T-cell (primary cell): ENCODE measurements at places on chromosomes 16 and 17. TPM values are rescaled to one million over a fixed set of nuclear protein-coding genes. Genes with fewer than 3 reads are reported as not detected.
A peak's percentile ranks its signal among the peaks of the same experiment; 100 is the strongest.

Gene KRTAP9-2
- total RNA-seq = not detected

Gene SALL1
- not detected for total RNA-seq

GRCh38 chr17:77209330-77209748 lies 68.6 kb downstream of the SEC14L1 start:
- H3K27ac ChIP-seq = no peak overlapping the region
- H3K36me3 ChIP-seq = peaks cover 37% of the 10 kb centered on the region
- no peaks in the 10 kb centered on the region for H3K4me1 ChIP-seq
- H3K27me3 ChIP-seq = no peaks in the 10 kb centered on the region
- no peak overlapping the region for H3K4me3 ChIP-seq

Gene CAPNS2
- not detected for total RNA-seq

Gene KRTAP2-2
- not detected for total RNA-seq

GRCh38 chr17:35947156-35947585 lies 3.7 kb upstream of the LYZL6 start:
- H3K4me1 ChIP-seq = no peaks in the 10 kb centered on the region
- no peak overlapping the region for H3K4me3 ChIP-seq
- no peaks in the 10 kb centered on the region for H3K27me3 ChIP-seq

Gene RHBDF2
- total RNA-seq = 35.2 TPM

- H3K27ac ChIP-seq = no peak overlapping the region
- H3K36me3 ChIP-seq = no peaks in the 10 kb centered on the region
- H3K4me1 ChIP-seq = peaks cover 29% of the 10 kb centered on the region
- H3K27me3 ChIP-seq = no peaks in the 10 kb centered on the region
- no peak for DNase-seq
- H3K4me3 ChIP-seq = no peak overlapping the region
Observed at GRCh38 chr17:75361344-75361743, 44.1 kb downstream of the GRB2 start.

Gene GEMIN4
- total RNA-seq = 38.1 TPM

GRCh38 chr16:73050201-73051099 lies 2.5 kb upstream of the ZFHX3 start:
- H3K4me1 ChIP-seq = peaks cover 5% of the 10 kb centered on the region
- H3K4me3 ChIP-seq = no peak overlapping the region
- H3K36me3 ChIP-seq = no peaks in the 10 kb centered on the region
- H3K27me3 ChIP-seq = peaks cover 3% of the 10 kb centered on the region

Gene TERB1
- total RNA-seq = not detected

Gene KIFC3
- 3.8 TPM for total RNA-seq

DNA sequence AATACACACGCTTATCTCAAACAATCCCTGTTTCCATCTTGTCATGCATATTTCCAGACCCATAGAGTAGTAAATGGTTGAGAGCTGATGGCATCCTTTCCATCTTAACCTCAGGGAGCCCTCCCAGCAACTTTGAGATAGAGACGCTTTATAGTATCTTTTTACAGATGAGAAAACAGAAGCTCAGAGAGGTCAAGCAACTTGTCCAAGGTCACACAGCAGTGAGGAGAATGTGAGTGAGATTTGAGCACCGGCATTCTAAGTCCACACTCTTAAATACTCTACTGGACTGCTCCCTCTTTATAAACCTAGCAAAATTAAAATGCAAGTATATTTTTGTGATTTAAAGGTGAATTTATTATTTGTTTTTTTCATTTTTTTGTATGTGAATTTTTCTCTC lies 19.9 kb upstream of the KCNG4 start:
- no peak overlapping the region for H3K27ac ChIP-seq
- H3K4me1 ChIP-seq = no peaks in the 10 kb centered on the region
- no peaks in the 10 kb centered on the region for H3K36me3 ChIP-seq
- no peak for DNase-seq
- H3K4me3 ChIP-seq = no peak overlapping the region

GRCh38 chr16:84244728-84245127 lies 4.9 kb upstream of the KCNG4 start:
- no peak for DNase-seq
- H3K36me3 ChIP-seq = no peaks in the 10 kb centered on the region
- H3K4me3 ChIP-seq = no peak overlapping the region
- H3K4me1 ChIP-seq = no peaks in the 10 kb centered on the region
- H3K27ac ChIP-seq = no peak overlapping the region
- H3K27me3 ChIP-seq = peaks cover 2% of the 10 kb centered on the region

- no peak for DNase-seq
- no peak overlapping the region for H3K27ac ChIP-seq
- no peaks in the 10 kb centered on the region for H3K4me1 ChIP-seq
- H3K27me3 ChIP-seq = no peaks in the 10 kb centered on the region
- no peak overlapping the region for H3K4me3 ChIP-seq
Observed at GRCh38 chr16:52376676-52377280, 170.2 kb downstream of the TOX3 start.

DNA sequence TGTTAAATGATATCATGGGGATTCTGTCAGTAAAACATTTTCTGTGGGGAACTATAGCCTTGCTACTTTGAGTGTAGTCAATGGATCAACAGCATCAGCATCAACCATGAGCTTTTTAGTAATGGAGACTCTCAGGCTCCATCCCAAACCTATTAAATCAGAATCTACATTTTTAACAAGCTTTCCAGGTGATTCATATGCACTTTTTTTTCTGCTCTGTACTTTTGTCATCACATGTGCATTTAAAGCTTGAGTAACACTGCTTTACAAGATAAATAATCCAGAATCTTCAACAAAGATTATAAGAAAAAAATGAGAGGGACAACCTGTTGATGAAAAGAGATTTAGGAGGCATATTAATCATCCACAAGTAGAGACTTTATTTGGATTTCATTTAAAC lies 23.5 kb downstream of the NUP93 start:
- H3K27me3 ChIP-seq = no peaks in the 10 kb centered on the region
- no peaks in the 10 kb centered on the region for H3K4me1 ChIP-seq
- peaks cover 20% of the 10 kb centered on the region for H3K36me3 ChIP-seq
- H3K4me3 ChIP-seq = no peak overlapping the region
- DNase-seq = no peak
- no peak overlapping the region for H3K27ac ChIP-seq

DNA sequence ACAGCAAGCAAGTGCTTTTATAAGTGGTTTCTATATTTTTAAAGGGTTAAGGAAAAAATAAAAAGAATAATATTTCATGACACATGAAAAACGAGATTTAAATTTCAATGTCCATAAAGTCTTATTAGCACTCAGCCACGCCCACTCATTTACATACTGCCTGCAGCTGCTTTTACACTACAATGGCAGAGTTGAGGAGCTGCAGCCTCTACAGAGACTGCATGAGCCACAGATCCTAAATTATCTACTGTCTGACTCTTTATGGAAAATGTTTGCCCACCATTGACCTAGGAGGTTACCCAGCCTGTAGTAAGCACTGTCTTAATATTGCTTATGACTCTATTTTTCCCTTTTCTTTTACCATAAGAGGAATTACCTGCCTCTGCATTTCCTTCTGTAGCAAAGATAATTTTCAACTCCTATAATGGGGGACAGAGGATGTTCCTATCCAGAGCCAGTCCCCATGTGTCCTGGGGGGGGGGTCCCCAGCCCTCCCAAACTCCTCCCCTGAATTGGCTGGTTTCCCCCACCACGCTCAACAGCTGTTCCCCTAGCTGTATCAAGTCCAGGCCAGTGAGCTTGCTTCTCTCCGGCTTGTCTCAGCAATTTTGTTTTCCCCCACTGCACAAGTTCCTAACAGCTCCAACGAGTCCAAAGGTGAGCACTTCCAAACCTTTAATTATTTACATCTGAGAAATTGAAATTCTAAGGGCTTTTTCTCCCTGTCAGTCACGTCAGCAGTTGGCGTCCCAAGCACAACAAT lies 139.4 kb upstream of the ERCC4 start:
- no peaks in the 10 kb centered on the region for H3K4me1 ChIP-seq
- no peaks in the 10 kb centered on the region for H3K36me3 ChIP-seq
- no peak for DNase-seq

GRCh38 chr17:30495586-30495985 lies 18.4 kb downstream of the GOSR1 start:
- no peaks in the 10 kb centered on the region for H3K4me1 ChIP-seq
- H3K36me3 ChIP-seq = peaks cover 5% of the 10 kb centered on the region
- no peak for DNase-seq
- no peak overlapping the region for H3K4me3 ChIP-seq
- H3K27me3 ChIP-seq = no peaks in the 10 kb centered on the region
- H3K27ac ChIP-seq = no peak overlapping the region

- no peak overlapping the region for H3K4me3 ChIP-seq
- H3K36me3 ChIP-seq = no peaks in the 10 kb centered on the region
- no peaks in the 10 kb centered on the region for H3K27me3 ChIP-seq
- peaks cover 4% of the 10 kb centered on the region for H3K4me1 ChIP-seq
Observed at GRCh38 chr17:78844301-78845005, 3.8 kb upstream of the USP36 start.

DNA sequence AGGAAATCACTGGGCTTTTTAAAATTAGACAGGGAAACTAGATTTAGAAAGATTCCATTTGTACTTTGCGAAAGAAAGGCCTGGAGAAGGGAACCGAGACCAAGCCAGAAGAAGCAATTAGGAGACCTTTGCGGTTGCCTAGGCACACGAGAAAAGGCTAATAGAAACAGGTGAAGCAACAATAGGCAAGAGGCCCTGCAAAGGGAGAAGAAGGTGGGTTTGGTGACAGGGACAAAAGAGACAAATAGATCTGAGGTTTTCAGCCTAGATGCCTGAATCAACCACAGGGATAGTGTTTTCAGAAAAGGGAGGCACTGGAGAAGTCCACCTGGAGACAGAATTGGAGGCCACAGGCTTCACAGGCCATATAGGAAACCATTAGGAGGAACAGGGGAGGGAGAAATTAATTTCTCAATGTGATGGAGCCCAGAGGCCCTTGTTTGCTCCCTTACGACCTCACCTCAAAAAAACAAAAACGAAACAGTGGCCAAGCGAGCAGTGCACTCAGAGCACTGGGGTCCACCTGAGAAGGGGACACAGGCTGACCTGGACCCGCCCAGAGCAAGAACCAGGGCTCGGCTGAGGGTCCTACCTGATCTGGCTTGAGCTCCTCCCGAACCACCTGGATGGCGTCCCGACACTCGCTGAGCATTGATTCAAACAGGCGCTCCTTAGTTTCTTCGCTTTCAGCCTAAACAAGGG lies 22.3 kb downstream of the SRP68 start:
- DNase-seq = no peak
- peaks cover 21% of the 10 kb centered on the region for H3K36me3 ChIP-seq
- H3K27ac ChIP-seq = no peak overlapping the region
- H3K27me3 ChIP-seq = no peaks in the 10 kb centered on the region
- H3K4me3 ChIP-seq = no peak overlapping the region

DNA sequence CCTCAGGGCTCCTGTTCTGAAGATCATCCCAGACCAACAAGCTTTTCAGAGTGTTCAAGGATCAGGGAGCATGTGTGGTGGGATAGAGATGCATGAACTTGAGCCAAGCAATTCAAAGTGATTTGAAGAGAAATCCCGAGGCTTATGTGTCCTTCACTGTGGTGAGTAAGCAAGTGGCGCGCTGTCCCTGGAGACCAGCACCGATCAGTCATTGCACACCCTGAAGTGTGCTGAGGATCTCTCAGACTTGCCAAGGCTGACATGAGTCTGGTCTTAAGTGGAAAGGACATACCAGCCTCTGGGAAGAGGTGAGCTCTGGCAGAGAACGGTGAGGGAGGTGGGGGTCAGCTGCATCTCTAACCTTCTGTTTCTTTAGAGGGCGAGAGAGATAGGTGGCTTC lies 43.8 kb upstream of the CDH13 start:
- no peak for DNase-seq
- H3K27ac ChIP-seq = no peak overlapping the region
- no peaks in the 10 kb centered on the region for H3K27me3 ChIP-seq
- H3K36me3 ChIP-seq = no peaks in the 10 kb centered on the region
- no peaks in the 10 kb centered on the region for H3K4me1 ChIP-seq

GRCh38 chr17:21170809-21171208 lies 43.2 kb downstream of the TMEM11 start:
- no peaks in the 10 kb centered on the region for H3K4me1 ChIP-seq
- H3K4me3 ChIP-seq = no peak overlapping the region
- H3K27me3 ChIP-seq = no peaks in the 10 kb centered on the region
- peaks cover 11% of the 10 kb centered on the region for H3K36me3 ChIP-seq
- DNase-seq = no peak
- no peak overlapping the region for H3K27ac ChIP-seq

DNA sequence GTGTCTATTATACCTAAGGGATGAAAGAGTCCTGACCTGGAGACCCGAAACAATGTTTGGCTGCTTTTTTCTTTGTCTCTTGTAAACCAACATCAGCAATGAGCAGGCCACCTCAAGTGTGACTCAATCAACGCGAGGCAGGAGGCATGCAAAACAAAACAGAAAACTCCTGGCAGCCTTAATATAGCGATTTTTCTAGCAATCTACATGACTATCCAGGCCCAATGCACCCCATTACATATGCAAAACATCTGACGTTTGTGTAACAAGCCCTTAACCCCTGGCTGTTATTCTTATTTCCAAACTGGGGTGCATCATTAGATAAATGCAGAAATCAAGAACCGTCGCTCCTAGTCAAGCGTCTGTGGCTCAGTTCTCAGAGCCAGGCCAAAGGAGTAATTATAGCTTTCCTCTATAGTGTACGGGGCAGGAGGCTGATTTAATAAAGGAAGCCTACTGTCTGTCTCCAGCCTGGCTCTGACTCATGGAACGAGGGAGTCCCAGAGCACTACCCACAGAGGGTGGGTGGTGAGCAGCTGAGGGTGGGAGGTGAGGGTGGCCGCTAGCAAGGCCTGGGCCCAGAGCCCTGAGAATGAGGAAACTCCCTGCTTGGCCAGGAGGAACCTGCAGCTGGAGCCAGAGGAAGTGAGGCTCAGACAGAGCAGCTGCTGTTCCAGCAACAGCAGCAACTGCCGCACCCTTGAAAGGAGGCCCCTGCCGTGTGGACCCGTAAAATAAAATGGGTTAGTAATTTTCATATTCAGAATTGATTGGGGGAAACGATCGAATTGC lies 43.9 kb downstream of the CHD9 start:
- DNase-seq = peak; percentile 29
- no peaks in the 10 kb centered on the region for H3K36me3 ChIP-seq
- peak overlapping the region; percentile 46 for H3K4me3 ChIP-seq

GRCh38 chr16:53372992-53373871 lies 61.0 kb upstream of the RBL2 start:
- peak; percentile 73 for DNase-seq
- peak overlapping the region; percentile 54 for H3K4me3 ChIP-seq
- no peak overlapping the region for H3K27ac ChIP-seq

DNA sequence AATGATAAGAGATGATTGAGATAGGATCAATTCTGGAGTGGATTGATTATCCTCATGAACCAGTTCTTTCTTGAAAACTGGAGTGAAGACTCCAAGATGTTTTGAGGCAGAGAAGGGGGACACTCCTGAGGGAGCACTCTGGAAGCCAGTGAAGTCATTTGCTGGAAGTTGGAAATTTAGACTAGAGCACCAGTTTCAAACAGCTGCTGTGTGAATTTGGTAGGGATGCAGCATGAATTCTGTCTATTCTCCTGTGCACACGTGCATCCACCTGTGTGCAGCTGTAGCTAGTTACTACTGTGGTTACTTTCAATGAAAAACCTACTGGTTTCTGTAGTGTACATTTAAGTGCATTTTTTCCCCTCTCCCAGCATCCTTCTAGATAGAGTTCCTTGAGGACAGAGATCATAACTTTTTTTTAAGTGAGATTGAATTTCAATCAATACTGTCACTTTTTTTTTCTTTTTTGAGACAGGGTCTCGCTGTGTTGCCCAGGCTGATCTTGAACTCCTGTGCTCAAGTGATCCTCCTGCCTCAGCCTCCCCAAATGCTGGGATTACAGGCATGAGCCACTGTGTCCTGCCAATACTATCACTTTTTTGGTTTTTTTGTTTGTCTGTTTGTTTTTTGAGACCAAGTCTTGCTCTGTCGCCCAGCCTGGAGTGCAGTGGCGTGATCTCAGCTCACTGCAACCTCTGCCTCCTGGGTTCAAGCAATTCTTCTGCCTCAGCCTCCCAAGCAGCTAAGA lies 65.9 kb downstream of the TUBD1 start:
- no peaks in the 10 kb centered on the region for H3K27me3 ChIP-seq
- H3K4me1 ChIP-seq = no peaks in the 10 kb centered on the region
- DNase-seq = no peak
- no peak overlapping the region for H3K4me3 ChIP-seq
- peak overlapping the region; percentile 64 for H3K27ac ChIP-seq
- no peaks in the 10 kb centered on the region for H3K36me3 ChIP-seq
